Fibroblast of the aortic adventitia (primary cell): ENCODE measurements at places on chromosomes 2 and 18. TPM values are rescaled to one million over a fixed set of nuclear protein-coding genes. Genes with fewer than 3 reads are reported as not detected.

COLEC12 gene
- 63.9 and 109 TPM in 2 replicates for total RNA-seq

TTN gene
- total RNA-seq = 0.16 and 5.5 TPM in 2 replicates

OR6B2 gene
- not detected in 2 replicates for total RNA-seq

HSPD1 gene
- total RNA-seq = 158 and 302 TPM in 2 replicates

UGT1A9 gene
- not detected in 2 replicates for total RNA-seq

POTEC gene
- total RNA-seq = under 0.01 TPM in 1 of 2 replicates, not detected in the other

ZNF638 gene
- total RNA-seq = 123 and 280 TPM in 2 replicates

ERFE gene
- 2.8 and 3.4 TPM in 2 replicates for total RNA-seq

CCDC102B gene
- total RNA-seq = 3.1 and 27.8 TPM in 2 replicates

SNED1 gene
- total RNA-seq = 77.5 and 105 TPM in 2 replicates

PRKAG3 gene
- 0.18 and 0.41 TPM in 2 replicates for total RNA-seq

EVX2 gene
- not detected in 2 replicates for total RNA-seq

MZT2A gene
- 66.8 and 172 TPM in 2 replicates for total RNA-seq
